ENCODE measurements at places on chromosomes 12 and 14.

DNA sequence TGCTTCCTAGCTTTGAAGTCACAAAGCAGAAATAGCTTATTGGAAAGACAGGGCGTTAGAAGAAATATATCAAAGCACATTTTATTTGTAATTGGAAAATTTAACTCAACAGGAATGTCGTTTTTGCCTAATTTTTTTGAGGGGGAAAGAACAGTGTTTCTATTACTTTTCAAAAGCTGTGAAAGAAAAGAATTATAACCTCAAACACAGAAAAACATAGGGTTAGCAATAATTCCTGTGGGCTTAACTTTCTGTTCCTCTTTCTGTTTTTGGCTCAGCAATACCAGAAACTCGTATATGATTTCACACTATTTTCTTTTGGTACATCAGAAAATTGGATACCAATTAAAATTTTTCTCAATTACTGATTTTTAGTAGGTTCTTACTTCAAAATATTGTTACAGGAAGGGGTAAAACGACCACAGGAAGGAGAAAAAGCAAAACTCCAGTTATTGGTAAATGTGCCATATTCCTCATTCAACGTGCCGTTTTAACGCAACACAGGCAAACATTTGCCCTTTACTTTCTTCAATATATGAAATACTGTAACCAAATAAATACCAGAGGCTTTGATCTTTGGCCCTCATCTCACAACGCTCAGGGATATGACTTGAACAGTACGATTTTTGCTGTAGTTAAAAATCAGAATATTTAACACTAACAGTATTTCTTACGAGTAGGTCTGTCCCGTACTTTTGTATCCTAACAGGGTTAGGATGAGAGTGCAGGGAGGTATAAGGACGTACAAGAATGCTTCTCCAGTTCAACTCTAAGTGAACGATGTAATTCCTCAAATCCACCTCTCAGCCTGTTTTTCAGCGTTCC, 1.3 kb upstream of the RNU6-7 start:
- no peak for DNase-seq

GRCh38 chr14:88026890-88027289, 22.0 kb downstream of the GPR65 start:
- DNase-seq: no peak

DNA sequence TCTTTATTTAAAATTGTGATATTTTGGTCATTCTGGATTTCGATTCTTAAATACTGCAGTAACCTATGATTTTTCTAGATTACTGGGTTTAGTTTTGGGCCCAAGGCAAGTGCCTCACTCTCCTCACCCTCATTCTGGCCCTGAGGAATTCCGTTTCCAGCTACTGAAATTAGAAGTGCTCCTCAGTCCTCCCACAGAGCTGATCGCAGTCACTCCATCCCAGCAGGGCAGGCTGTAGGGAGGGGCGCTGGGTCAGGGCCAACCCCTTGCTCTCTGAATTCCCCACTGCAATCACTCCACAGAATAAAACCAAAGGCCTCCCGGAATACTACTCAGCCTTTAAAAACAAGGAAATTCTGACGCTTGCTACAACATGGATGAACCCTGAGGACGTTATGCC, 66.5 kb upstream of the DIO3 start:
- DNase-seq: no peak

GRCh38 chr12:32170437-32170998, 63.9 kb downstream of the BICD1 start:
- DNase-seq: no peak

DNA sequence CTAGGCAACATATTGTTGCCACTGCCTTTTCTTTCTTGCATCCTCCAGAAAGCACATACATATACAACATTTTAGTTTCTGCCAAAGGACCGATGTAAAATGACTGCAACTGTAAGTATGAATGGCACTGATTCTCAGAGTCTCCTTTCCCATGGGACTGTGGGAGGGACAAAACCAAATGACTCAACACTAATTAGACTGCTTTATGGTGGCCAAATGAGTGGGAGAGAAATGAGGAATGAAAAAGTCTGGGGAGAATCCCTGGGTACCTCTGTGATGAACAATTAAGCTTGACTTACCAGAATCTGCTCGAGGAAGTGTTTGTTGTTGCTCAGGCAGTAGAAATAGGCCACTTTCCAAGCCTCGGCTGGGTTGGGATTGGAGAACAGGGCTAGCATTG, 10.1 kb downstream of the ZFYVE26 start:
- DNase-seq: no peak

- DNase-seq: no peak
Measured at GRCh38 chr12:3881281-3881950, 8.2 kb upstream of the PARP11 start.

DNA sequence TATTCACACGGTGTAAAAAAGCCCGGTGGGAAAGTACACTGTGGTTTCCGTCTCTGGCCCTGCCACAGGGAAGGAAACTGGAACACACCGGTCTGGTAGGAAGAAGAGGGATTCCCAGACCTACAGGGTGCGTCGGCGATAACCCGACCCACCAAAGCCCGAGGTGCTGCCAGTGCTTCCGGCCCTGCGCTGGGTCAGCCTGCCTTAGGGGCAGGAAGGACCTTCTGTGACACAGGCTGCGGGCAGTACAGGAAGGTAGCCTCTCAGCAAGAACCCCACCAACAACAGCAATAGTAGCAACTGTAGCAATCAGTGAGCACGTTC, 169.5 kb upstream of the FKBP4 start:
- DNase-seq: no peak

DNA sequence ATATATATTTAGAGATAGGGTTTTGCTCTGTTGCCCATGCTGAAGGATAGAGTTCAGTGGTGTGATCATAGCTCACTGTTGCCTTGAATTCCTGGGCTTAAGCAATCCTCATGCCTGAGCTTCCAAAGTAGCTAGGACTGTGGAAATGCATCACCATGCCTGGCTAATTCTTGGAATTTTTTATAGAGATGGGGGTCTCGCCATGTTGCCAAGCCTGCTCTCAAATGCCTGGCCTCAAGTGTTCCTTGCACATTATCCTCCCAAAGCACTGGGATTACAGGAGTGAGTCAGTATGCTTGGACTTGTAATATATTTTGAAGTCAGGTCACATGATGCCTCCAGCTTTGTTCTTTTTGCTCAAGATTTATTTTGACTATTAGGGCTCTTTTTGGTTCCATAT, 178.0 kb downstream of the RPAP3 start:
- DNase-seq: no peak

DNA sequence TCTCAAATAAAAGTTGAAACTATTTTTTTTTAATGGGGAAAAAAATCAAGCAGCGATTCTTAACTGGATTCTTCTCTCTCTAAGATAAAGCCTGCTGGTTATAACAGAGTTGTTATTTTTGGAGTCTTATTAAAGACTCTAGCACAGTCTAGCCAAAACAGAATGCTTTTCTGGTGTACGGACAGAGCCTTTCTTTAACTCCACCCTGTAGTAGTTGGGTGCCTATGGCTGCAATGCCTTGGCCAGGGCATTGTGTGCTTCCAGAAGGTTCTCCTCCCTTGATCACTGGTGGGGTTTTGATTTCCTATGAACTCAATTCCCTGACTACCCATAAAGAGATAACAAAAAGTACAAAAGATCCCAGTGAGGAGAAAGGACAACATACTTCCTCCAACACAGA, 35.7 kb upstream of the TC2N start:
- DNase-seq: no peak

DNA sequence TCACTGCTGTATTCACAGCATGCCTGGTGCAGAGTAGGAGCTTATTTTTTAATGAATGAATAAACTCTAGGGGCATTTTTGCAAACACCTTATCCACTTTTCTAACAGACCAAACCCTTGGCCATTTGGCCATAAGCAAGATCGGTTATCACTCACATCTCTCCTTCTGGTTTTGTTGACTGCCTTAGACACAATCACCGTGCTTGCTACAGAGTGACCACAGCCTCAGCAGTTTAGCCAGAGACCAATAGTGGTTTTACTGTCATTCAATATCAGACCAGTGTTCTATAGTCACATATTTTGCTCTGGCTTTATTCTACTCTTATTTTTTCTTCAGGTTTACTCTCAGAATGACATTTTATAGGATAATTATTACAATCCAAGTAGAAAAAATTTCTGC, 2.2 kb downstream of the KLRB1 start:
- DNase-seq: no peak

DNA sequence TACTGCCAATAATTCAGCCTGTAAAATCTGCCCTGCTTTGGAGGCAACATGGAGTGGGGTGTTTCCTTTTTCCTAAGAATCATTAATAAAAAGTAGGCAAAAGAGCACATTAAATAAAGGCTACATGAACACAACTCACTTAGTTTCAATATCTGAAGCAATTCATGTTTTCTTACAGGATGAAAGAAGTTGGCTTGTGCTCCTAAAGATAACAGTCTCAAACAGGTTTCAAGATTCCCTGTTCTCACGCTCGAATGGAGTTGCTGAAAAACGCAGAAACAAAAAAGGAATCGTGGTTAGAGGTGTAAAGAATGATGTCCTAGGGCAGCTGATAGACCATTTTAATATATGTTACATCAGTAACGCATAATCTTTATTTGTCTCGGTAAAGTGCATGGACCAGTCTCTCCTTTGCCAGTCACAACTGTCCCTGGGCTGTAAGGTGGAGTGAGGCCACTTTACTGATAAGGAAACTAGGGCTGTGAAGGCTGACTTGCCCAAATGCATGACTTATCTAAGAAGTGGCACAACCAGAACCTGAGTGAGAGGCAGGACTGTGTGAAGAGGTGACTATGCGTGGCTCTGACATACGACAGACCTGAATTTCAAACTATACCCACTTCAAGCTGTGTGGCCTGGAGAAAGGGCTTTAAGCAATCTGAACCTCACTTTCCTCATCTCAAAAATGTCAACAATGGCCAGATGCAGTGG, 12.6 kb downstream of the GIT2 start:
- no peak for DNase-seq

DNA sequence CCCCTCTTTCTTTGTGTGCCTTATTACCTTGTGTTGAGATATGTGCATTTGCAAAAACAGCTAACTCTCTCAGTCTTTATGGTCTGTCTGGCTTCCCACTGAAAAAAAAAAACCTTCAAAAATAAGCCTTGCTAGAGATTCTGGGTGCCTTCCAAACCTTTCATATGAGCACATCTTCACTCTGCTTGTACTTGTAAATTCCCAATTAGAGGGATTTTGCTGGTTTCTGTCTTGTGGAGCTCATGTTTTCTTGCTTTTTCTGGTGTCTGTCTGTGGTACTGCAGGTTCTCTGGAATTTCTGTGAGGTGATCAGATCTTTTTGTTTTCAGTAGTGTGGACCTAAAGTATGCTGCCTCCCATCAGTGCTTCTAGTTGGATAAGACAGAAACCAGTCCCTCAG, 100.1 kb downstream of the PIK3C2G start:
- no peak for DNase-seq

DNA sequence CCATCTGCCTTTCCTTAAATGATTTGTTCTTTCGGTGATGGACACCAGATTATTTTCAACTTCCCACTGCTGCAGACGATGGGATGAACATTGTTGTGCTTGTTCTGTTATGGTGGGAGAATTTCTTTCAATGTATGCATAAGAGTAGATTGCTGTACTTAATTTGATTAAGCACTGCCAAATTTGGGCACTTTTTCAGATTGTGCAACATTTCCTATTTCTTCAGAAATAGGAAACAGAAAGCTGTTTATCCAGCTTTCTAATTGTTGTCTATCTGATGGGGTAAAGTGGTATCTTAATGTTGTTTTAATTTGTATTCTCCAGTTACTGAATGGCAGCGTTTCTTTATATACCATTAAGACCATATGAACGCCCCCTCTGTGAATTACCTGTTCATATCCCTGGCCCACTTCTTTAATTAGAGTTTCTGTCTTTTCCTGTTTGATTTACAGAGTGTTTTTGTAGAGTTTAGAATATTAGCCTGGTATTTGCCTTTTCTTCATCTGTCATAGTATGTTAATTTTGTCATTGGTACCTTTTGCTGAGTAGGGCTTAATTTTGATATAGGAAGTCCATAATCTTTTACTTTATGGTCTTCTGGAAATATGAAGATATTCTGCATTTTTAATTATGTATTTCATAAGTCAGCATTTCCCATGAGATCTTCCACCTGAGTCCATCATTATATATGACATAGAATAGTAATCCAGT, 59.6 kb downstream of the DIP2B start:
- no peak for DNase-seq

GRCh38 chr14:55139696-55140509, 10.9 kb downstream of the LGALS3 start:
- DNase-seq: no peak

- no peak for DNase-seq
Measured at GRCh38 chr12:22409377-22410164, 75.1 kb upstream of the ST8SIA1 start.

DNA sequence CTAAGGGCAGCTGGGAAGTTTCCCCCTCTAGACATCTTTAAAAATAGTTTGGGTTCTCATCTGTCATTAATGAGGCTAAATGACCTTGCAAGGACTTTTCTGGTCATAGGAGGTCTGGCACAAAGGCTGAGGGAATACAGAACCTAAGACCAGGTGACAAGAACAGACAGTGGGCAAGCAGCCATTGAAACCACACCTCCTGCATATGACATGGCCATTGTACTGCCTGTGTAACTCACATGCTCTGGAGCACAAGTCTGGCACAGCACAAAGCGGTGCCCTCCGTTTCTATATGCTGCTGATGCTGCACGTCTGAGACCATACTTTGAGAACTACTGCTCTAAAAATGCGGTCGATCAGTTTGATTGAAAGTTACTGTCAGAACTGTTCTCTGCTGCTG, 143.3 kb downstream of the APAF1 start:
- no peak for DNase-seq

- DNase-seq: peak; percentile 60
Measured at GRCh38 chr12:48903982-48904411, 21.3 kb downstream of the FKBP11 start.

DNA sequence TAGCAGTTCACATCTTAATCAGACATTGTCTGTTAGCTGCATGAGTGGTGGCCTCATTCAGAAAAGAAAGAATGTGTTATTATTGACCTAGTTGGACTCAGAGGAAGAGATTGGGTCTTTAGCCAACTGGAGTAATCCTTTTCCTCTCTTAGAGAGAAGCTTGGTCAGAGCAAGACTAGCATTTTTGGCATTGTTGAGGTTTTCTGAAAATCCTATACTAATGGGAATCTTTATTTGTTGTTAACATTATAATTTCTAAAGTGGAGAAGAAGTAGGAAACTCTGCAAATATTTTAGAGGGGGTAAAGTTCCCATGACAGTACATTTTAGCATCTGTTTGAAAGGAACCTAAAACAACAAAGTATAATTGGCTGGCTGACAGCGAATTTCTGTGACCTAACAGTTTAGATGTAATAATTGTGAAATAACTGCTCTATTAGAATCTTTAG, 9.7 kb downstream of the TOX4 start:
- no peak for DNase-seq

DNA sequence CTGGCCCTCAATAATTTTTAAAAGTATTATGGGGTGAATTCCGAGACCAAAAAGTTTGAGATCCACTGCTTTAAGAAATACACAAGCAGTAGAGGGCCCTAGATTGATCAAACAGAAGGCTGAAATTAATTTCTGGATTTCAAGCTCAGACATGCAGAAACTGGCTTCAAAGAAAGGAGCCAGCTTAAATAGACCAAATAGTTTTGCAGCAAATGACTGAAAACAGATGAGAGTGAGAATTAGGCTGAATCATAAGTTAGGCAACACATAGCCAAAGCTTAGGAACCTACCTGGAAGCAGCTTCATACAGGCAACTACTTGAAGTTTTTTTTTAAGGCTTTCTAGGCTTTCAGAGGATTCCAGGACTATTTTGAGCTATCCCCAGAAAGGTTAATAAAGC, 12.4 kb downstream of the ATF7 start:
- DNase-seq: no peak

GRCh38 chr12:81077686-81078441, at the start of gene ACSS3:
Gene ACSS3, plus strand, starts transcription at chr12:81078079. Its CDS starts 42 bp downstream, at chr12:81078121.
- DNase-seq: no peak

- DNase-seq: no peak
Measured at GRCh38 chr14:64114166-64114565, 180.0 kb downstream of the ESR2 start.

Data from stimulated activated CD8-positive, alpha-beta memory T cell treated with anti-CD3 and anti-CD28 coated beads, Interleukin-15, amount 100 ng/mL, for 24 hours (primary cell).